ENCODE measurements at places on chromosomes 6 and 20.

GRCh38 chr6:145306489-145306888 is 428.8 kb downstream of the EPM2A start:
- DNase-seq = no peak

GRCh38 chr6:128206610-128207426 is 306.0 kb upstream of the THEMIS start:
- no peak for DNase-seq

GRCh38 chr6:130794010-130794697 is 33.1 kb upstream of the SMLR1 start:
- no peak for DNase-seq

- no peak for DNase-seq
Measured at GRCh38 chr20:621125-621756, 11.1 kb upstream of the TCF15 start.

- DNase-seq = no peak
Measured at GRCh38 chr20:33621717-33622400, 40.3 kb upstream of the C20orf144 start.
